ENCODE measurements at places on chromosomes 7 and 10.

GRCh38 chr10:52558090-52558489 lies 214.5 kb downstream of the MBL2 start:
- no peak for DNase-seq

DNA sequence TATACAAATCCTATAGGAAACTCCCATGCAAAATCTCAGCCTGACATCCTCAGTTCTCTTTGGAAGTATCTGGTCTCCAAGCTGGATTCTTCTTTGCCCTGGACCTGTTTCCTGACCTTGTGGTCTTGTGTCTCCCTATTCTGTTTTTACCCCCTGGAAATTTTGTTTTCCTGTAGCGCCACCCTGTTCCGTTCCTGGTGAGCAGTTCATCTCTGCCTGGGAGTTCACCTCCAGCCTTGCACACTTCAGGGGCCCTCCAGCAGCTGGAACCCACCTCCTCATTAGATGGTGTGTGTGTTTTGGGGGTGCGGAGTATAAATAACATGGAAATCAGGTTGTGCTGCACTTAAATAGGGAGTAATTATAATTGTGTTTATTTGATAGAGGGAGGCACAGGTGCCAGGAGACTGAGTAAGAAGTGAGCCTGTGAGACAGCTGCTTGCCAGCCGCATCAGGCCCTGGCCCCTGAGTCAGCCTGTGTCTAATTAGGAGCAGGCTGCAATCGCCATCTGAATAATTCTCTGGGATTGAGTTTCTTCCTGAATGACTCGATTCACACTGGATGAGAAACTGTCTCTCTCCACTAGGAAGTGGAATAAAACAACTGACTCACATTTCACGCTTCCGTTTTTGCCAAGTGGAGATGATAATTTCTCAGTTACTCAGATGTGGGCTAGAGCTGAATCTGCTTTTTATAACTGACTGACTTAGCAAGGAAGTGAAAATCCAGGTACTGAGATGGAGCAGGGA lies 69.4 kb upstream of the HECTD2 start:
- DNase-seq, result no peak

- DNase-seq, result no peak
Observed at GRCh38 chr7:26083113-26083512, 68.9 kb upstream of the NFE2L3 start.

DNA sequence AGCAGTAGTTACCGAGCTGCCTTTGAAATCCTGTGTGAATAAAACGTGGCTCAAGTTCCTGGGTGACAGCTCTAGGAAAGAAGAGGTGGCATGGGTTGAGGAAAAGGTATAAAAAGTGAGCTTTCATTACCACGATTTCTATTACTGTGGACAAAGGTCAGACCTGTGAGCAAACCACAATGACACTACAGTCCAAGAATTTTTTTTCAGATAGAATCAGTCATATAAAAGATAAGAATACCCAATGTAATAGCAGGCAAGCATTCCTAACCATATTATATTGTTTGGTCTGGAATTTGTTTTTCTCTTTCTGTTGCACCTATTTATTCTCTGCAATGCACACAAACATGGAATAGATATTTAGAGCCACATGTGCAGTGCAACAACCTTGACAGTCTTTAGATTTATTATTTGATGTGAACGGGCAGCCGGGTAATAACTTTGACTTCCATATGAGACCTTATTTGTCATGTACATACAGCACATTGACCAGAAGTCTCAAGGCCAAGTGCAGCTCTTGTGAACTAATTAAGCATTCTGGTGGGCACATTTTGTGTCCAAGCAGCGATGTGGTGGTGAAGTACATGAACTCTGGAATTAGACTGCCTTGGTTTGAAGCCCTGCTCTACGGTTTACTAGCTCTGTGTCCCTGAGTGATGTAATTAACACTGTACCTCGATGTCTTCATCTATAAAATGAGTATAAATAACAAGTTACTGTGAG lies 156.8 kb downstream of the NRCAM start:
- no peak for DNase-seq
